ENCODE measurements at places on chromosomes 6 and 20. TPM values are rescaled to one million over a fixed set of nuclear protein-coding genes. Genes with fewer than 3 reads are reported as not detected.

- no peak for DNase-seq
- no peak overlapping the region for H3K27ac ChIP-seq
- H3K36me3 ChIP-seq: no peaks in the 10 kb centered on the region
Observed at GRCh38 chr6:10081957-10082356, 332.9 kb downstream of the TFAP2A start.

DNA sequence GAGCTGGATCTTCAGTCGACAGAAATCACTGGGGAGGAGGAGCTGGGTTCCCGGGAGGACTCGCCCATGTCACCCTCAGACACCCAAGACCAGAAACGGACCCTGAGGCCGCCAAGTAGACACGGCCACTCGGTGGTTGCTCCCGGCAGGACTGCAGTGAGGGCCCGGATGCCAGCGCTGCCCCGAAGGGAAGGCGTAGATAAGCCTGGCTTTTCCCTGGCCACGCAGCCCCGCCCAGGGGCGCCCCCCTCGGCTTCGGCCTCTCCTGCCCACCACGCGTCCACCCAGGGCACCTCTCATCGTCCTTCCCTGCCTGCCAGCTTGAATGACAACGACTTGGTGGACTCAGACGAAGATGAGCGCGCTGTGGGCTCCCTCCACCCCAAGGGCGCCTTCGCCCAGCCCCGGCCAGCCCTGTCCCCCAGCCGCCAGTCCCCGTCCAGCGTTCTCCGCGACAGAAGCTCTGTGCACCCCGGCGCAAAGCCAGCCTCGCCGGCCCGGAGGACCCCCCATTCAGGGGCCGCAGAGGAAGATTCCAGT lies 63.0 kb downstream of the FNDC1 start:
- no peak for DNase-seq
- no peaks in the 10 kb centered on the region for H3K36me3 ChIP-seq
- peaks cover 13% of the 10 kb centered on the region for H3K27me3 ChIP-seq
- no peaks in the 10 kb centered on the region for H3K4me1 ChIP-seq
- H3K4me3 ChIP-seq: no peak overlapping the region

DNA sequence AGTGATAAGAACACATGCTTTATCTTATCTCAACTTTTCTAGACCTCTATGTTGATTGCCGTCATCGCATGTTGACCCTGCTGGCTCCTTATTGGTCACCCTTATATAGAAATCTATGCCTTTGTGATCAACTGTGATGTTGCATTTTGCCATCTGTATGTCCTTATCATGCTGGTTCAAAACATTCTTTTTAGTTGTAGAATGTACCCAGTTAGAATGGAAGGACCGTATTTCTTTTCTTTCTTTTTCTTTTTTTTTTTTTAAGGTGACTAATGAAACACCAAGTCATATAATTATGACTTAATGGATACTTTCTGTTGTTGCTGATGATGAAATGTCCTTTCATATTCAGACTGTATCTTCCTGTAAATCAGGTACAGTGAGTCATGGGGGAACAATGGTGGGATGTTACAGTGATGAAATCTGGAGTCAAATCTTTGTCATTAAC lies 145.9 kb upstream of the CITED2 start:
- H3K36me3 ChIP-seq: no peaks in the 10 kb centered on the region
- no peaks in the 10 kb centered on the region for H3K27me3 ChIP-seq
- H3K4me3 ChIP-seq: no peak overlapping the region

DNA sequence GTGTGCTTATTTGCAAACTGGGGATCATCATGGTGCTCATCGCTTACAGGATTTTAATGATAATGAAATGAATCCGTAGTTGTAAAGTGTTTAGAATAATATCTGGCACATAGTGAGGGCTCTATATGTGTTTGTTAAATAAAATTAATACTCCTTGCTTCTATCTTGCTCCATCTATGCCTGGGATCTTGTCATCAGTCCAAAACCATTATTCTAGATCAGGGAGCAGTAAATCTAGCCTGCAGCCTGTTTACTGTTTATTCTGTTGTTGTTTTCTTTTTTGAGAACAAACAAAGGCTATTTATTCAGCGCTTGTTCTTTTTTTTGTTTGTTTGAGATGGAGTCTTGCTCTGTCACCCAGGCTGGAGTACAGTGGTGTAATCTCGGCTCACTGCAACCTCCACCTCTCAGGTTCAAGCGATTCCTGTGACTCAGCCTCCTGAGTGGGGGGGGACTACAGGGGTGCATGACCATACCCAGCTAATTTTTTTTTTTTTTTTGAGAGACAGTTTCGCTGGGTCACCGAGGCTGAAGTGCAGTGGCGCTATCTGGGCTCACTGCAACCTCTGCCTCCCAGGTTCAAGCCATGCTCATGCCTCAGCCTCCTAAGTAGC lies 8.1 kb downstream of the ACOT8 start:
- DNase-seq: no peak
- no peaks in the 10 kb centered on the region for H3K27me3 ChIP-seq
- no peaks in the 10 kb centered on the region for H3K4me1 ChIP-seq

- H3K36me3 ChIP-seq: no peaks in the 10 kb centered on the region
- no peaks in the 10 kb centered on the region for H3K4me1 ChIP-seq
- no peaks in the 10 kb centered on the region for H3K27me3 ChIP-seq
- no peak overlapping the region for H3K4me3 ChIP-seq
- peak; percentile 74 for DNase-seq
Observed at GRCh38 chr6:89970609-89971337, 76.5 kb downstream of the GJA10 start.

- no peaks in the 10 kb centered on the region for H3K27me3 ChIP-seq
- H3K27ac ChIP-seq: no peak overlapping the region
- no peaks in the 10 kb centered on the region for H3K36me3 ChIP-seq
- H3K4me1 ChIP-seq: peaks cover 9% of the 10 kb centered on the region
- no peak overlapping the region for H3K4me3 ChIP-seq
Observed at GRCh38 chr6:12249541-12250382, 40.4 kb upstream of the EDN1 start.

GRCh38 chr6:21507811-21508210 lies 85.7 kb upstream of the SOX4 start:
- H3K27ac ChIP-seq: no peak overlapping the region
- no peaks in the 10 kb centered on the region for H3K27me3 ChIP-seq
- DNase-seq: peak; percentile 7
- no peak overlapping the region for H3K4me3 ChIP-seq
- H3K36me3 ChIP-seq: no peaks in the 10 kb centered on the region

GRCh38 chr6:110207652-110208051 lies 27.4 kb downstream of the CDC40 start:
- H3K4me1 ChIP-seq: no peaks in the 10 kb centered on the region
- no peak overlapping the region for H3K4me3 ChIP-seq
- no peaks in the 10 kb centered on the region for H3K27me3 ChIP-seq
- no peak for DNase-seq

GRCh38 chr6:98828211-98828788 lies 6.1 kb upstream of the POU3F2 start:
- no peak overlapping the region for H3K27ac ChIP-seq
- H3K4me3 ChIP-seq: no peak overlapping the region
- no peaks in the 10 kb centered on the region for H3K36me3 ChIP-seq
- peaks cover 87% of the 10 kb centered on the region for H3K27me3 ChIP-seq

DNA sequence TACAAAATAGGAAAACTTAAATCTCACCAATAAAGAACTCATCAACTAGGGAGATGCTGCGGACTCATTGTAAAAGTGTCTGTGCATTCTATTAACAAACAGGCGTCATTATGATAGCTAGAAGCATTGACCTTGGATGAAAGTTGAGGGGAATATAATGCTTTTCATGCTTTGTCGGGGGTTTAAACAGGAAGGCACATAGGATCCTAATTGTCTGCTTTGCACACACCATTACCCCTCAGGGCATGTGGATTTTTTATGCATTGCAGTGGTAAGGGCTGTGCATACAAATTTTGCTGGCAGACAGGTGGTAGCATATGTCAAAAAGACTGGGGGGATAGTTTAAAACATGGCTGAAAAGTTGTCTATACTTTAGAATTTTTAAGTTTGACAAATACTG lies 447.9 kb upstream of the PLCB4 start:
- DNase-seq: no peak
- no peaks in the 10 kb centered on the region for H3K4me1 ChIP-seq
- H3K36me3 ChIP-seq: no peaks in the 10 kb centered on the region
- H3K27me3 ChIP-seq: no peaks in the 10 kb centered on the region
- no peak overlapping the region for H3K4me3 ChIP-seq
- H3K27ac ChIP-seq: no peak overlapping the region

DNA sequence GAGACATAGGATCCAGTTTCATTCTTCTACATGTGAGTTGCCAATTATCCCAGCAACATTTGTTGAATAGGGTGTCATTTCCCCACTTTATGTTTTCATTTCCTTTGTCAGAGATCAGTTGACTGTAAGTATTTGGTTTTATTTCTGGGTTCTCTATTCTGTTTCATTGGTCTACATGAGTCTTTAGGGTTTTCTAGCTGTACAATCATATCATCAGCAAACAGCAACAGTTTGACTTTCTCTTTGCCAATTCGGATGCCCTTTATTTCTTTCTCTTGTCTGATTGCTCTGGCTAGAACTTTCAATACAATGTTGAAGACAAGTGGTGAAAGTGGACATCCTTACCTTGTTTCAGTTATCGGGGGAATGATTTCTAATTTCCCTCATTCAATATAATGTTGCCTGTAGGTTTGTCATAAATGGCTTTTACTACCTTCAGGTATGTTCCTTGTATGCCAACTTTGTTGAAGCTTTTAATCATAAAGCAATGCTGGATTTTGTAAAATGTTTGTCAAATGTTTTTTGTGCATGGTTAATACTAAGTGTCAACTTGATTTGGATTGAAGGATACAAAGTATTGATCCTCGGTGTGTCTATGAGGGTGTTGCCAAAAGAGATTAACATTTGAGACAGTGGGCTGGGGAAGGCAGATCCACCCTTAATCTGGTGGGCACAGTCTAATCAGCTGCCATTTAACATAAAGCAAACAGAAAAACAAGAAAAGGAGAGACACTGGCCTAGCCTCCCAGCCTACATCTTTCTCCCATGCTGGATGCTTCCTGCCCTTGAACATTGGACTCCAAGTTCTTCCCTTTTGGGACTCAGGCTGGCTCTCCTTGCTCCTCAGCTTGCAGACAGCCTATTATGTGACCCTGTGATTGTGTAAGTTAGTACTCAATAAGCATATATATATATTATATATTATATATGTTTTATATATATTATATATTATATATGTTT lies 23.3 kb downstream of the MICA start:
- no peak overlapping the region for H3K4me3 ChIP-seq
- H3K4me1 ChIP-seq: no peaks in the 10 kb centered on the region
- DNase-seq: no peak
- H3K27ac ChIP-seq: no peak overlapping the region

DNA sequence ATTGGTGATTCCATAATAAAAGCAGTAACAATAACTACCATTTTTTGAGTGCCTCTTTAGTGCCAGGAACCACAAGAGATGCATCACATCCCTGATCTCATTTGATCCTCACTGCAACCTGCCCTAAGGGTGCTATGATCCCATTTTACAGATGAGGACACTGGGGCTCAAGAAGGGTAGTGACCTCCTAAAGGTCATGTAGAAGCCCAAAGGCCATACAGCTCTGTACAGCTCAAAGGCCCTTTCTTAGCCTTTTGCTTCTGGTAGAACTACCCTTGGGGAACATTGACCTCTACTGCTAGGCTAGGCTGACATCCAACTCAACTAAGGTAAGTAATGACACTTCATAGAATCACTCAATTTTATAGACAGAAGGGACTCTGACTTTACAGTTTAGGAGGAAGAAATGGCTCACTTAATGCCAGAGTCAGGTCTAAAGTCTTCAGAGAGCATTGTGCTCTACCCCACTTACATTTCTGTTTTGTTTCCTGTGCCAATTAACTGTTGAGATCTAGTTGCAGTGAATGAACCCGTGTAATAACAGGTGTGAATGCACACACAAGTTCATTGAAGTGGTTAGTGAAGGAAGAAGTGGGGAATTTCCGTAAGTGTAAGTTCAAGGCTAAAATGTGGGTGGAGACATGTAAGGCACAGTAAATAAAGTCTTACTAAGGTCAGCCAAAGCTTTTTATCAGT lies 10.7 kb downstream of the SLC9A8 start:
- H3K4me3 ChIP-seq: no peak overlapping the region
- no peak for DNase-seq
- no peaks in the 10 kb centered on the region for H3K27me3 ChIP-seq
- H3K36me3 ChIP-seq: peaks cover 15% of the 10 kb centered on the region

GRCh38 chr20:62142252-62143080 lies 728 bp downstream of the PSMA7 start:
- peak overlapping the region; percentile 95 for H3K4me3 ChIP-seq
- H3K4me1 ChIP-seq: peaks cover 15% of the 10 kb centered on the region
- H3K27me3 ChIP-seq: no peaks in the 10 kb centered on the region
- H3K27ac ChIP-seq: peak overlapping the region; percentile 99
- H3K36me3 ChIP-seq: peaks cover 36% of the 10 kb centered on the region

- no peaks in the 10 kb centered on the region for H3K36me3 ChIP-seq
- DNase-seq: peak; percentile 7
- no peaks in the 10 kb centered on the region for H3K27me3 ChIP-seq
- H3K27ac ChIP-seq: no peak overlapping the region
- H3K4me1 ChIP-seq: no peaks in the 10 kb centered on the region
- no peak overlapping the region for H3K4me3 ChIP-seq
Observed at GRCh38 chr6:69729870-69730449, 66.8 kb downstream of the LMBRD1 start.

DNA sequence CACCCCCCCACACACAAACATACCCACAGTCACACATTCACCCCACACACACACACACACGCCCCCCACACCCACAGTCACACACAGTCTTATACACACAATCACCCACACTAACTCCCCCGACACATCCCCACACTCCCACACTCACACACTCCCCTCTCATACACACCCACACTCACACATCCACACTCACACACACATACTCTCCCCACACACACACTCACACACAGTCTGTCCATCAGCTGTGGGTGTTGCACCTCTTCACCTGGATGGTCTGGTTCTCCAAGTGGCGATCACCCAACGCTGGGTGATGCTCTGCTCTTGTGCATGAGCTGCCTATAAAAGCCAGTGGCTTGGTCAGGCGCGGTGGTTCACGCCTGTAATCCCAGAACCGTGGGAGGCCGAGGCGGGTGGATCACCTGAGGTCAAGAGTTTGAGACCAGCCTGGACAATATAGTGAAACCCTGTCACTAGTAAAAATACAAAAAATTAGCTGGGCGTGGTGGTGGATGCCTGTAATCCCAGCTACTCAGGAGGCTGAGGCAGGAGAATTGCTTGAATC lies 158.9 kb downstream of the SMOC2 start:
- no peaks in the 10 kb centered on the region for H3K27me3 ChIP-seq
- no peak for DNase-seq
- no peaks in the 10 kb centered on the region for H3K36me3 ChIP-seq

Gene HNF4A
- total RNA-seq: not detected

Gene PAK5
- not detected for total RNA-seq

Gene AIF1
- total RNA-seq: not detected

Gene ANGPT4
- not detected for total RNA-seq

Gene DNAAF9
- total RNA-seq: 7.8 TPM

Gene SRMS
- not detected for total RNA-seq

Gene NRN1
- total RNA-seq: not detected
